Left renal cortex interstitium (tissue), 4 donors: ENCODE measurements at places on chromosomes 6 and 20. TPM values are rescaled to one million over a fixed set of nuclear protein-coding genes. Genes with fewer than 3 reads are reported as not detected.

GRCh38 chr20:22795433-22795832, 211.1 kb upstream of the FOXA2 start:
- DNase-seq, result no peak

DNA sequence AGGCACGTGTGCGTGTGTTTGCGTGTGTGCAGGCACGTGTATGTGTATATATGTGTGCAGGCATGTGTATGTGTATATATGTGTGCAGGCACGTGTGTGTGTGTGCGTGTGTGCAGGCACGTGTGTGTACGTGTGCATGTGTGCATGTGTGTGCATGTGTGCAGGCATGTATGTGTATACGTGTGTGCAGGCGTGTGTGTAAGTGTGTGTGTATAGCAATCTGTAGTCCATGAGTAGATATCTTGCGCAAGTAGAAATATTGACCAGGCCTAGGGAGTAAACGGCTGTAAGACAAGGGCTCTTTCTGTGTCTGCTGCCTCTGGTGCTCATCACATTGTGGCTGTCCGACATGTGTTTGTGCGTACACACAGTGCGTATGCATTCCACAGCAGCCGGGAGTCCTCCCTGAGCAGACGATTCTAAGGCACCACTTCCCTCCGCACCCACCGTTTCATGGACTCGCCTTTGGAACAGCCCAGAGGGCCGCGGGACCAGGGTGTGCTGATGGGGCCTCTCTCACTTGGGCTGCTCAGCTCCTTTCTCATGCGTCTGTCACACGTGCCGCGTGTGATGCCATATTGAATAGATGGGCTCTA, 167.6 kb downstream of the ERMARD start:
- no peak for DNase-seq

GRCh38 chr6:7615611-7616383, 25.8 kb downstream of the SNRNP48 start:
- peak; percentile 37 for DNase-seq

GRCh38 chr6:7271205-7271534, 41.8 kb downstream of the SSR1 start:
- DNase-seq, result no peak

DNA sequence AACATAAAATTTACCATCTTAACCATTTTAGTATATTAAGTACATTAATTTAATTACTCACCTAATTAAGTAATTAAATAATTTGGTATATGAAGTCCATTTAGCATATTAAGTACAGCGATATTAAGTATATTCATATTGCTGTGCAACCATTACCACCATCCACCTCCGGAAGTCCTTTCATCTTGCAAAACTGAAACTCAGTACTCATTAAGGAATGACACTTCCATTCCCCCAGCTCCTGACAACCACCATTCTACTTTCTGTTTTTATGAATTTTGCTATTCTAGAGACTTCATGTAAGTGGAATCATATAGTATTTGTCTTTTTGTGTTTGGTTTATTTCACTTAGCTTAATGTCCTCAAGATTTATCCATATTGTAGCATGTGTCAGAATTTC, 61.1 kb upstream of the GTSF1L start:
- DNase-seq, result no peak

DNA sequence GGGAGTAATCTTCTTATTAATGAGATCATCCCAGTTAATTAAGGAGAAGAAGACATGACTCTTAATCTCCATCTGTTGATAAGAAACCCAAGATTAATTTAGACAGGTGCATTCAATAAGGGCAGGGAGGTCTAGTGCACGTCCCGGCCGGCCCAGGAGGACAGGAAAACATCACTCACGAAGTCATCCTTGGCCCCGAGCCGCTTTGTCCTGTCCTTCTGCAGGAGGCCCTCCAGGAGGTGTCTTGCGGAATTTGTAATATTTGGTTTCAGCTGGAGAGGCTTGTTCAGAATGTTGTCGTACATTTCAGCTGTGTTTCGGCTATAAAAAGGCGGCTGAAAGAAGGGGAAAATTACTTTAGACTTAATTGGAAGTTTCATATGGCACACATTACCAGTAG, 118.4 kb upstream of the SLC2A12 start:
- DNase-seq, result no peak

The SLC17A1 gene
- 13.7 TPM for polyA plus RNA-seq

The MYLK2 gene
- 0.94 TPM for polyA plus RNA-seq

The HEY2 gene
- polyA plus RNA-seq, result 7.0 TPM

The NOTCH4 gene
- polyA plus RNA-seq, result 14.9 TPM

The LINC00237 gene
- polyA plus RNA-seq, result not detected

The SERINC3 gene
- 65.8 TPM for polyA plus RNA-seq
